Cortex of kidney (tissue), 1 donor: ENCODE measurements at places on chromosomes 12 and 14.

GRCh38 chr14:96479435-96480146 is 22.6 kb upstream of the PAPOLA start:
- DNase-seq, result no peak

- no peak for DNase-seq
These were observed 52.4 kb downstream of the EMP1 start for GRCh38 chr12:13248964-13249363.

GRCh38 chr12:114671443-114672411 is 12.2 kb downstream of the TBX3 start:
- DNase-seq, result no peak

DNA sequence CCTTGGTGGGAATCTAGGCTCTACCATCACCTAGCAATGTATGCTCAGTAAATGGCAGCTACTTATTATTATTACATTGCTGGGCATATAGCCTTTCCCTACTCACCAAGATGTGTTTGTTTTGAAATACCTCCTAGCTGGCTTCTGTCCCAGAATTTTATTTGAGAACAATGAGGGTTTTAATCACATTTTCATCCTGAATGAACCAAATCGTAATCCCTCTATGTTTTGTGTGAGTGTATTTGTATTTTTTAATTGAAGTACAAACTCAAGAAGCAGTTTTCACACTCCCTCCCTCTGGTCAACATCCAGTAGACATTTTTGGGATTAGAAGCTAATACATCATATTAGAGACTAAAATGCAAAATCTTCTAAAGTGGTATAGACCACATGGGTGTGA is 7.6 kb downstream of the SLC7A8 start:
- DNase-seq, result no peak

GRCh38 chr12:122830517-122831214 is 4.6 kb upstream of the HIP1R start:
- no peak for DNase-seq

- DNase-seq, result no peak
These were observed 213.4 kb upstream of the EGLN3 start for GRCh38 chr14:34164162-34164864.
